ENCODE measurements at places on chromosomes 6 and 20. TPM values are rescaled to one million over a fixed set of nuclear protein-coding genes. Genes with fewer than 3 reads are reported as not detected.
A peak's percentile ranks its signal among the peaks of the same experiment; 100 is the strongest.

DNA sequence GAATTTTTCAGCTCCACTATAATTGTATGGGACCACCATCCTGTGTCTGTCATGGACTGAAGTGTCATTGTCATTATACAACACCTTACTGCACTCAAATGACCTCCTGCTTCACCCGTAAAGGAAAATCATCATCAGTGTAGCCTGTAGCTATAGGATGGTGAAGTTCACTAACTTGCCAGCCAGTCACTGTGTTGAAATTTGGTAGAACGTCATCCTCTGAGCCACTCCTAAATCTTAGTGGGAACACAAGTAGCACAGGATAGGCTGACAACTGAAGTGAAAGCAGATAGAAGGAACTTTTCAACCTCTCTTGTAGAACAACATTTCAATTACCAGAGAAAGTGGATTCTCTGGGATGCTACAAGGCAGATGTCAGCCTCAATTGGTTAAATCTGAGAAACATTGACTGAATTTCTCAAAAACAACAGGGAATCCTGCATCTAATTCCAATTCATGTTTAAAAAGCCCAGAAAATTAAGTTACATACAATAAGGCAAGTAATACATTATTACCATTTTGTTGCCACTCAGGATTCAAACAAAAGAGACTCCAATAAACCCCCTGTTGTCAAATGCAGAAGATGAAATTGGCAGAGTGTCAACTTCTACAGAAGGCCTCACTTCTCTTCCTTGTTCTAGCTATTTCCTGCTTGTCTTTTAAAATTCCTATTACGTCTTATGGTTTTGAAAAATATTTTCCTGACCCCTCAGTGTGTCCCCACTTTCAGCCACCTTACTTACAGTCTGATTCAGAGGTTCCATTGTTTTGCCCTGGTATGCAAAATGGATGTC, 647.9 kb upstream of the AGPAT4 start:
- no peaks in the 10 kb centered on the region for H3K4me1 ChIP-seq
- H3K4me3 ChIP-seq = no peak overlapping the region
- DNase-seq = no peak
- H3K27ac ChIP-seq = no peak overlapping the region

DNA sequence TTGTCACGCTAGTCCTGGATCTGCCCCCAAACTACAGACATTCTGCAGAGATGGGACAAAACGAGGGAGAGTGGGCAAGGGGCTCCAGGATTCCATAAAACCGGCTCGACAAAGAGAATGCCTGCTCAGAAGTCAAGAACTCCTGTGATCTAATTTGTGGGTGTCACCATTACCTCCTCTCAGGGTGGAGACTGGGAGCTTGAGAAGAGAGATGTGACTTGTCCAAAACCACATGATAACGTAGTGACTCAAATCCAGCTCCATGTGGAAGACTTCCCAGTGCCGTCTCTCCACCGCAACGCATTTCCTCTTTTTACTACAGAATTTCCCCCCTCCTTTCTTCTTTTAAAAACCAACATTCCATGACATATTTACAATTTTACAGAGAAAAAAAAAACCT, 44.3 kb downstream of the TRERF1 start:
- peaks cover 4% of the 10 kb centered on the region for H3K36me3 ChIP-seq
- peaks cover 73% of the 10 kb centered on the region for H3K4me1 ChIP-seq
- peak; percentile 82 for DNase-seq
- peak overlapping the region; percentile 92 for H3K27ac ChIP-seq

DNA sequence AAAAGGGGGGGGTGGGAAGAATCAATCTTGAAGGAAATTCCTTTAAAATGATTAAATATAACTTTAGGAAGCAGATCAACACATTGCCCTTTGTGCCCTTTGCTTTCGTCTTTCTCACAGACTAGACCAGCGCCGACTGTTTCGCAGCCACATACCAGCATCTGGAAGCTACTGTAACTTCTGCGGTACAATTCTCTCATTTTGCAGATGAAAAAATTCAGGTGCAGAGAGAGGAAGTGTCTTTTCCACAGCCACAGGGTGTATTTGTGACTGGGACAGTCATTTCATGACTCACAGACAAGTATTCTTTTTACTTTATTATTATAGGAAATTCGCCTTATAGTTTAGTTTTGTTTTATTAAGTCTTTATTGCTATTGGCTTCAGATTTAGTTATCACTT, 84.2 kb downstream of the UST start:
- H3K27ac ChIP-seq = no peak overlapping the region
- H3K4me1 ChIP-seq = peaks cover 49% of the 10 kb centered on the region
- H3K36me3 ChIP-seq = no peaks in the 10 kb centered on the region

COX4I2 gene
- total RNA-seq = not detected

COL10A1 gene
- total RNA-seq = 3.0 TPM

DLL1 gene
- 0.39 TPM for total RNA-seq

MYB gene
- 0.18 TPM for total RNA-seq

DNA sequence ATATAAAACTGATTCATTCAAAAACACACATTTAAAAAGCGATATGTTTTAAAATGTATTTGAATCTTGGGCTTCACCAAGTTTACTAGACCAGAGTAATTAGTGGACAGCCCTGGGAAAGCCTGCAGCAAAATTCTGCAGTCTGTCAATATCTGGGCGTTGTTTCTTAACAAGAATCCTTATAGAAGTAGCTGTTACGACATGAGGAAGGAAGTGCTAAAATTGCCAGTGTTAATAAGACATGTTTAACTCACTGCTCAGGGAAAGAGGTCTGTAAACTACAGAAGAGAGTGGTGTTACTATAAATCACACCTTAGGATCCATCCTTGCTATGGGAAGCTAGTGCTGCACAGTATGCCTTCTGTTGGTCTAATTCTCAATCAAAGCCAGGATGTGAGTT, 120.6 kb downstream of the TBX18 start:
- peaks cover 6% of the 10 kb centered on the region for H3K36me3 ChIP-seq
- no peak overlapping the region for H3K27ac ChIP-seq
- H3K27me3 ChIP-seq = no peaks in the 10 kb centered on the region
- no peak overlapping the region for H3K4me3 ChIP-seq
- no peak for DNase-seq

- no peak for DNase-seq
- no peak overlapping the region for H3K4me3 ChIP-seq
- H3K4me1 ChIP-seq = peaks cover 19% of the 10 kb centered on the region
- no peaks in the 10 kb centered on the region for H3K36me3 ChIP-seq
Observed at GRCh38 chr20:24498641-24499040, 29.2 kb downstream of the SYNDIG1 start.

DNA sequence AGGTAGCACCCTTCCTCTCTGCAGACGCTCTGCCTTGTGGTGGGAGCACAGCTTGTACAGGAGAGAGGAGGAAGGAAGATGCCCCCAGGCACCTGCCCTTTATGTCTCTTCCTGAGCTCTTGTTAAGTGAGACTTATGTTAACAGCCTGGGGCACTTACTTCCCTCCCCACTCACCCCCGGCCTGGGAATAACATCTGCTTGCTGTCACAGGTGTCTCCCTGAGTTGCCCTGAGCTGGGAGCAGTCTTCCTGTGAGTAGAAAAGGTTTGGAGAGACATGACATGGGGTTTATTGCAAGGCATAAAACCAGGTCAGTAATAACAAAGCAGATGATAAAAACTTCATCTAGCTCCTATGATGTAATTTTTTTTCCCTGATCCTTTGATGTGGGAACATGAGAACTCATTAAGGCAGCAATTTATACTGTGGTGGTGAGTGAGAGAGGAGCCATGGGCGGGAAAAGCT, 1.9 kb downstream of the SSTR4 start:
- no peaks in the 10 kb centered on the region for H3K36me3 ChIP-seq
- H3K4me3 ChIP-seq = no peak overlapping the region
- H3K27me3 ChIP-seq = peaks cover 26% of the 10 kb centered on the region
- no peak for DNase-seq
- H3K4me1 ChIP-seq = no peaks in the 10 kb centered on the region

NKAIN4 gene
- total RNA-seq = not detected

- no peaks in the 10 kb centered on the region for H3K36me3 ChIP-seq
- H3K27me3 ChIP-seq = peaks cover 11% of the 10 kb centered on the region
- H3K4me1 ChIP-seq = peaks cover 7% of the 10 kb centered on the region
- no peak overlapping the region for H3K27ac ChIP-seq
- DNase-seq = no peak
- no peak overlapping the region for H3K4me3 ChIP-seq
Observed at GRCh38 chr6:41680182-41680965, 42.1 kb downstream of the MDFI start.

DNA sequence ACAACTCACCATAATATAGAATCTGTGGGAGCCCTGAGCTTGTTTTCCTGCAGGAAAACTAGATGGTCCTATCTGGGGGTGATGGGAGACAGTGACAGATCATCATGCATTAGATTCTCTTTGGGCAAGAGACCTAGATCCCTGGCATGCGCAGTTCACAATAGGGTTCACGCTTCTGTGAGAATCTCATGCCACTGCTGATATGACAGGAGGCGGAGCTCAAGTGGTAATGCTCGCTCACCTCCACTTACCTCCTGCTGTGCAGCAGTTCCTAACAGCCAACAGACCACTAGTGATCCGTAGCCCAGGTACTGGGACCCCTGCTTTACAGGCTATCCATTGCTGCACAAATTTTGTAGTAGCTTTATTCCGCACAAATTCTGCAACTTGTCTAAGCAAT, 84.5 kb downstream of the HIVEP2 start:
- H3K4me3 ChIP-seq = no peak overlapping the region
- peaks cover 25% of the 10 kb centered on the region for H3K4me1 ChIP-seq
- 0 out of 2 replicates have a peak, but pooled peaks cover 8% of the 10 kb centered on the region for H3K36me3 ChIP-seq
- no peak for DNase-seq
- no peaks in the 10 kb centered on the region for H3K27me3 ChIP-seq

DNA sequence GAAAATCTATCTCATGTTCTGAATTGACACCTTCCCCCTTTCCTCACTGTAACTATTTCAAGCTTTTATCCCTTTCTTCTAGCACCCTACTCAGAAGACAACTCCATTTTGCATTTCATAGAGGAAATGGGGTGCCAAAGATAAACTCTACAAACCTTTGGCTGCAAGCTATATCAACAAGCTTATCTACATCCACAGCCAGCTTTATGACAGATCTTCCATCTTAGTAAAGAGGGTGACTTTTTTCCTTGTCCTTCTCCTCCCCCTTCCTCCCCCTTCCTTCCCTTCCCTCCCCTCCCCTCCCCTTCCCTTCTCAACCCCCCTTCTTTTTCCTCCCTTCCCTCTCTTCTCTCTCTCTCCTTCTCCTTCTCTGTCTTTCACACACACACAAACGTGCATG, 58.0 kb upstream of the OLIG3 start:
- no peaks in the 10 kb centered on the region for H3K4me1 ChIP-seq
- H3K36me3 ChIP-seq = no peaks in the 10 kb centered on the region
- H3K4me3 ChIP-seq = no peak overlapping the region

DNA sequence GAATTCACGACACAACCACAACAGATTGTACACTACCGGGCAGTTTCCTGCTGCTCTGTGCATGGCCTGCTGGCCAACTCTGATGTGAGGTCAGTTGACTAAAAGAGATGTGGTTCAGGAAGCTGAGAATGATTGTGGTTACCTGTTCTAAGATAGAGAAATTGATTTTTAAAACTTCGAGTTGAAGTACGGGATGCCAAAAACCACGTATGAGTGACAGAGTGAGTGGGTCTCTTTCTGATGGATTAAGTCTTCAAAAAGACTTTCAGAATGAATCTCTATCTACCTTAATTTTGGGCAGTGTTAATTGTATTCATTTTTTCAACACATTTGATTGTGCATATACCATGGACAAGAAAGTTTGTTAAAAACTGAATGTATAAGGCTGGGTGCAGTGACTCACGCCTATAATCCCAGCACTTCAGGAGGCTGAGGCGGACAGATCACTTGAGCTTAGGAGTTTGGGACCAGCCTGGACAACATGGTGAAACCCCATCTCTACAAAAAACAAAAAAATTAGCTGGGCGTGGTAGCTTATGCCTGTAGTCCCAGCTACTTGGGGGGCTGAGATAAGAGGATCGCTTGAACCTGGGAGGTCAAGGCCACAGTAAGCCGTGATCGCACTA, 121.2 kb downstream of the SGK1 start:
- no peak for DNase-seq
- H3K4me1 ChIP-seq = peaks cover 22% of the 10 kb centered on the region
- H3K27ac ChIP-seq = no peak overlapping the region
- H3K27me3 ChIP-seq = no peaks in the 10 kb centered on the region
- no peaks in the 10 kb centered on the region for H3K36me3 ChIP-seq
- no peak overlapping the region for H3K4me3 ChIP-seq

DNA sequence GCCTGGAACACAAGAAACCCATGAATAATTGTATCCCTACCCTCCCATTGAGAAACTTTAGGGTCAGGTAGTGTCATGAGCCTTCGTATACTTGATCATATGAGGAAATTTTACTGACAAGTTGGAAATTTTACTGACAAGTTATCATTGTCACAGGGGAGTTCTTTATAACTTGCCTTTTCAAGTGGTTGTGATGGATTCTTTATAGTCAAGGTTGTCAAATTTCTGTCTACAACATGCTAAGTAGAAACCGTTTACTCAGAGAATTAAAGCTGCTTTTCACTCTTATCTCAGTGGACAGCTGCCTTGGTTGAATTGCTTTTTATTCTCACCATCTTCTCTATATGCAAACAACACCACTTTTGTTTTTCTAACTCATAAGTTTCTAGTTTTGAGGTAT, 1286.4 kb downstream of the EPHA7 start:
- peaks cover 4% of the 10 kb centered on the region for H3K36me3 ChIP-seq
- H3K4me3 ChIP-seq = no peak overlapping the region
- H3K4me1 ChIP-seq = no peaks in the 10 kb centered on the region
- H3K27ac ChIP-seq = no peak overlapping the region
- H3K27me3 ChIP-seq = no peaks in the 10 kb centered on the region
- DNase-seq = no peak

GRCh38 chr6:89350281-89350966, 2.1 kb downstream of the UBE2J1 start:
- H3K4me3 ChIP-seq = peak overlapping the region; percentile 96
- peak; percentile 2 for DNase-seq
- no peaks in the 10 kb centered on the region for H3K27me3 ChIP-seq
- H3K4me1 ChIP-seq = peaks cover 65% of the 10 kb centered on the region
- peak overlapping the region; percentile 93 for H3K27ac ChIP-seq

RPS6KA2 gene
- total RNA-seq = 13.4 TPM

- peak overlapping the region; percentile 98 for H3K4me3 ChIP-seq
- H3K27ac ChIP-seq = peak overlapping the region; percentile 99
- no peaks in the 10 kb centered on the region for H3K27me3 ChIP-seq
- no peak for DNase-seq
- peaks cover 53% of the 10 kb centered on the region for H3K4me1 ChIP-seq
Observed at GRCh38 chr6:41921712-41921998, 356 bp downstream of the BYSL start.

GRCh38 chr6:21636876-21637275, 43.3 kb downstream of the SOX4 start:
- no peak overlapping the region for H3K27ac ChIP-seq
- H3K4me3 ChIP-seq = no peak overlapping the region
- H3K36me3 ChIP-seq = no peaks in the 10 kb centered on the region
- peaks cover 21% of the 10 kb centered on the region for H3K4me1 ChIP-seq

Measured in HFFc6 (cell line).